Activated CD4-positive, alpha-beta T cell treated with anti-CD3 and anti-CD28 coated beads, Interleukin-2, Interleukin-6, amounts not matched to agents 100 ng/mL and 50 ng/mL, durations not matched to agents 16 hours and 8 hours (primary cell): ENCODE measurements at places on chromosomes 12 and 14.

DNA sequence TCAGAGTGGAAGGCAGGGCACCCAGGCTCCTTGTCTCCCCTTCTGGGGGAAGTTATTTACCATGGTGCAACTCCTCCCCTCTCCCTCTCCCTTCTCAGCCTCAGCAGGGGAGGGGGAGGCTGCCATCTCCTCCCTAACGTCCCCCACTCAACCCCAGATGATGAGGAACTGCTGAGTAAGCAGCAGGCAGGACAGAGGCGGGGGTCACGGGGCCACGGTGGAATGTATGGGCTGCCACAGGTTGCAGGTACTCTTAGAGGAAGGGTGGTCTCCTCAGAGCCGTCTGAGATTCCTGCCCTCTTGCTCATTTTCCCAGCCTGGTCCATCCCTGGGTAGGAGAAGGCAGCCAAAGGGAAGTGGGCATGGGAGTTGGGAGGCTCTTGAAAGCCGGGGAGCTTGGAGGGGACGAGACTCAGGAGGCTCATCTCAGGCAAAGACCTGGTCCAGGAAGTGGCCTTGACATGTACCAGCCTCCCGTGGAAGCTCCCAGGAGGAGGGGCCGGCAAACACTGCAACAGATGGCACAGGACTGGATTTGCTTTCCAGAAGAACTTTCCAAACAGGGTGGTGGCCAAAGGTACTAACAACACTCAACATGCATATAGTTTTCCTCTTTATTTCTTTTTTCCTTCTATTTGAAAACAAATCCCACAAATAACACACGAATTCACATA, 19.0 kb downstream of the RIN3 start:
- no peak for DNase-seq

- no peak for DNase-seq
Measured at GRCh38 chr14:75279763-75280290, 1.2 kb downstream of the FOS start.

DNA sequence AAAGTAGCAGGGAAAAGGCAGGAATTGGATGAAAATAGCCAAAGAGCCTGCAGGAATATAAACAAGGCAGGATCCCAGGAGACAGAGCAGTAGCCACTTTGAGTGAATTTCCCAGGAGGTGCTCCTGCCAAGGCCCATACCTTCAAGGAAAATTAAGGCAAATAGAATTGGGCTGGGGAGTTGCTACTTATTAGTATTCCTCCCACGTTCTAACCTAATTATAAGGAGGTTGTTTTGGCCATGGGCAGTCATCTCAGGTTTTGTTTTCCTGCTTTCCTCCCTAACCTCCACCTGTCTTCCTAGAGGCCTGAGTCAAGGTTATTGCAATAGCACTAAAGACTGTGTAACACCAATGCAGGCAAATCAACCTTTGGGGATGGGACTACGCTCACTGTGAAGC, 73.1 kb downstream of the DAD1 start:
- no peak for DNase-seq

GRCh38 chr14:68663385-68664076, 129.3 kb downstream of the ZFP36L1 start:
- peak; percentile 89 for DNase-seq

DNA sequence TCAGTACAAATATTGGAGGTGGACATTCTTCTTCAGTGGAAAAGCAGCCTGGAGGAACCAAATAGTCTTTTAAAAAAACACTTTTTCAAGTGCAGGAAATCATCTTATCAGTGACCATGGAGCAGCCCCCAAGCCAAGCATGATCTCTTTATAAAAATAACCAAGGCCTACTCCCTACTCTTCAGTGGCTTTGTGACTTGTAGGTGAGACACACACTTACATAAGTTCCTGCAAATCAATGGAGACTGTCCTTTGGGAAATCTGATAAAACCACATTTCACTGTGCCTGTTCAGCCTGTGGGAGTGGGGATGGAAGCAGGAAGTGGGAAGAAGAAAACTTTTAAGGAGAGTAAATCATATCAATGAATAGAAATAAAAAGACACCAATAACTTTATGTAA, 56.3 kb downstream of the MBIP start:
- no peak for DNase-seq

- DNase-seq = no peak
Measured at GRCh38 chr14:93160353-93160801, 24.3 kb downstream of the MOAP1 start.

DNA sequence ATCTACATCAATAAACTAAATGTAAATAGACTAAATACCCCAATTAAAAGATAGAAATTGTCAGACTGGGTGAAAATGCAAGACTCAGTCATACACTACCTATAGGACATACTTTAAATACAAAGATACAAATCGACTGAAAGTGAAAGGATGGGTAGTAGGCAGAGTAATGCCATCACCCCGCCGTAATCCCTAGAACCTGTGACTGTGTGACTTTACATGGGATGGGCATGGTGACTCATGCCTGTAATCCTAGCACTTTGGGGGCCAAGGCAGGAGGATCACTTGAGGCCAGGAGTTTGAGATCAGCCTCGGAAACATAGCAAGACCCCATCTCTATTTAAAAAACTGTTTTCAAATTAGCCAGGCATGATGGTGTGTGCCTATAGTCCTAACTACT, 2.6 kb upstream of the EVL start:
- peak; percentile 75 for DNase-seq

DNA sequence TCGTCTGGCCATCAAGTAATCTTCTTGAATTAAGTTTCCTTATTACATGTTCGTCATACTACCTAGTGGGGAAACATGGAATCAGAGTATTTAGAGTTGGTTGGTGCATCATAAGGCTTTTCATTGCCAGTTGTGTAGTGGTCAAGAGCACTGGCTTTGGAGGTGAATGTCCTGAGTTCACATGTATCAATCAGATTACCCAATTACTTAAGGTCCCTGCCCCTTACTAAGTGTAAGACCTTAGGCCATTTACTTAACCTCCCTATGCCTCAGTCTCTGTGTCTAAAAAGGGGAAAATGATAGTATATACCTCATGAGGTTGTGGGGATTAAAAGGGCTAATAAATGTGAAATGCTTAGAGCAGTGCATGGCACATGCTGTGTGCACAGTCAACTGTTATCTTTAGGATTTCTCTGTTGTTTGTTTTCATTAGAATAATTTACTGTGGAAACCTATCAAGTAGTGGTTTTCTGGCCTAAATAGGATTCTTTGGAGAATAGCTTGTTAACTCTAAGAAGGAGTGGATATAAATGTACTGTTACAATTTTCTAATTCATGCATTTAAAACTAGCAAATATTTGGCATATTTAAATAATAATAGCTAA, 27.0 kb downstream of the MSRB3 start:
- no peak for DNase-seq

DNA sequence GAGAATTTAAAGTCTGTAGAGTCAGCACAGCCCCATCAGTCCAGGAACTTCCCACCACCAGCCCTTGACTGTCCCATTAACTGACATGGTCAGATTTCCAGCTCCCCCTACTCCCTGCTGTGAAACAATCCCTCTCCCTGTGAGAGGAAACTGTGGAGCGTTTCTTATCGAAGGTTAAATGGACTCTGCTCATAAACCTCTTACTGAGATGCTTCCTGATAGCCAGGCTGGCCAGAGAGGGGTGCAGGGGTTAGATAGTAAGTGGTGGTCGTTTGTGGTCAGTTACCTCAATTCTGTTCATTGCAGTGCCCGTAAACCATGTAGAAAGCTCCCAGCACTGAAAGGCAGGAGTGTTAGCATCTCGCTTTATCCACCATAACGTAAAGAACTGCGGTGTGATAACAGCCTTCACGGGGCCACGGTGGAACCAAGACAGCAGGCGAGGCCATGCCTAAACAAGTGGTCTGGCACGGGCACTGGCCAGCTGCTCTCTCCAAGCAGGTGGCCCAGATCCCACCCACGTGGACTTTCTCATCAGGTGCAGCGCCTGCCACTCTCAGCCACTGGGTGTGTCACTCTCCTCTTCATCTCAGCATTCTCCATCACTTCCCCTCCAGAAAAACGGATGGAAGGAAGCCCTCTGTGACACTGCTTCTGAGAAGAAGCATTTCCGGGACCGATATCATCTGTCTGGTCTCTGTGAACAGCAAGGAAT, 102.2 kb downstream of the FBXL14 start:
- DNase-seq = no peak

DNA sequence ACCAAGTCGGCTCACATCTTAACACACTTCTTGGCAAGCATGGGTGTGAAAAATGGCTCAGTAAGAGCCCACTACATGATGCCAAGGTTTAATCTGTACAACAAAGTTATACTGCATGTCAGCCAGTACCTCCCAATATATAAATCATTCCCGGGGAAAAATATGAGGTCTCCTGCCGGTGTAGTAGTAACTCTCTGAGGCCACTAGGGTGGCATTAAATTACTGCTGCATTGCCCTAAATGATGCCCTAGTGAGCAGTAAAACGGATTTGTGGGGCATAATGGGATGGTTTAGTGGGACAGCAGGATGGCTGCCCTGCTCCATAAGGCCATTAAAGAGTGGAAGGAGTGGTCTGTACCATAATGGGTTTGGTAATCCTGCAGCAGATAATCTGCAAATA, 267.7 kb downstream of the MED13L start:
- no peak for DNase-seq

DNA sequence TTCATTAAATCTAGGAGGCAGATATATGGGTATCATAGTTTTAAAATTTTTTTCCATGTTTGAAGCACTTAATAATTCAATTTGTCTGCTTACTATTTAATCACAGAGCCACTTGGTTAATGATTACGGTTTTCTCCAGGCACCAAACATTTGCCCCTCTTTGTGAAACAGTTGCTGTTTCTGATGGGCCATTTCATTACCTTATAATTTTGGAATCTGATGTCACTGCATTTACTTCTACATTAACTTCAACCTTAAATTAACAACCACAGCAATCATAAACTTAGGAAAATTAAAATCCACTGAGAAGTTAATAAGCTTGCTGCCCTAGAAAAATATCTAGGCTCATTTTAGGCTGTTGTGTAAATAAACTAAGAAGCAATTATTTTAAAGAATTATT, 17.0 kb downstream of the TMCC3 start:
- no peak for DNase-seq

DNA sequence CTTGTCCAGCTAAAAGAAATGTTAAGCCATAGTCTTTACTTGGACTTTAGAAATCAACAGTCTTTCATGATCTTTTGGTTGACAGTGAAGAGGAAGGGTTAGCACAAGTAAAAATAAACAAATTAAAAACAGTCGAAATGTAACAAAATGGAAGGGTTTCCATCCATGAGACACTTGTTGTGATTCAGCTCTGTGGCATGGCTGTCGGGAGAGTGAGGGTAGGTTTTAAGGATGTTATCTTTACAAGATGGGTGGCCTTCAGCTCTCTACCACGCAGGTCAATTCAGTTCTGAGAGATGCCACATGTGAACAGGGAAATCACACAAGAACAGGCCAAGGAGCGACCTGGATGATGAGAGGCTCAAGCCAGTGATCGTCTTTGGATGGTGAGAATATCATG, 180.2 kb downstream of the PPM1H start:
- no peak for DNase-seq

GRCh38 chr12:21599143-21599999, 5.3 kb downstream of the GYS2 start:
- DNase-seq = no peak

DNA sequence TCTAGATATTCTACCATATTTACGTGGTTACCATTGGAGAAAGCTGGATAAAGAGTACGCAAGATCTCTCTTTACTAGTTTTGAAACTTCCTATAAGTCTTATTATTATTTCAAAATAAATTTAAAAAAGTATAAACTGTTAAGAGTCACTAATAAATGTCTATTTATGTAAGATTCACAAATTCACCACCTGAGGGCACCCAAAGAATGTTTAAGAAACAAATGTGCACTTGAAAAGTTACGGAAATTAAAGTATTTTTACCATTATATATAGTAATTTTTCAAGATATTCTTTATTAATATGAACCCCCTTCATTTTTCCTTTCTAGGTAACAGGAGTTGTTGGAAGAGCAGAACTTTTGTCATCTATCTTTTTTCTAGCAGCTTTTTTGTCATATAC, 11.9 kb downstream of the TMTC3 start:
- DNase-seq = no peak
